ENCODE measurements at places on chromosomes 6 and 20.

- no peak for DNase-seq
Observed at GRCh38 chr20:58478141-58478805, 36.9 kb downstream of the APCDD1L start.

DNA sequence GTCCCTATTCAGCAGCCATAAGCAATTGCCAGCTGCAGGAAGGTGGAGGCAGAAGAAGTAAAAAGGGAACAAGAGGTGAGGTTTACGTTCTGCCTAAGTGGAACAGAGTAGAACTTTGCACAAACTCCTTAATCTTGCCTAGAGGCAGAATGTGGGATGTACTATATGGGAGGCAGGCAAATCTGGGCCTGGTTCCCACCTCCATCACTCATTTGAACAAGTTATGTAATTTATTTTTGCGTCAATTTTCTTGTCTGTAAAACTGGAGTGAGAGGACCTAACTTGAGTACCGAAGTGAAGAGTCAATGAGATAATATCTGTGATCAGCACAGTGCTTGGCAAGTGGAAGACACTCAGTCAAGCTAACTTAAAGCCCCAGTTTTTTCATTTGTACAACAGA lies 2.0 kb upstream of the TPBG start:
- no peak for DNase-seq

DNA sequence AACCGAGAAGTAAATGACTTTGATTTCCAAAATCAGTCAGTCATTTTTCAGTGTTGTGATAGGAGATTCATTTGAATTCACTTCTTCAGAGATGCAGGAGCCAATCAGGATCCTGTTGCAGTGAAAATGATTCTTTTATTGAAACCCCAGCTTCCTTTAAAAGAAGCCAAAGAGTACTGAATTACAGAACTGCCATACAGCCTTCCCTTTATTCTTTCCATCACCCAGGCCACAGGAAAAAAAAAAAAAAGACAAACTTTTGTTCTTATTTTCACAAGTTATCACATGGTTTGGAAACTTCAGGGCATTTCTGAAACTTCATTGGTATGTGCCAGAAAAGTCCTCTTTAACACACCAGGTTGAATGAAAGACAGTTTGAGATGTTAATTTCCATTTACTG lies 1.8 kb upstream of the CARMIL1 start:
- DNase-seq: no peak

GRCh38 chr6:62808565-62809293 lies 402.5 kb upstream of the FKBP1C start:
- no peak for DNase-seq

GRCh38 chr6:170063431-170063830 lies 227.4 kb downstream of the DLL1 start:
- DNase-seq: no peak

- DNase-seq: no peak
Observed at GRCh38 chr20:3729811-3730540, 2.5 kb upstream of the HSPA12B start.

DNA sequence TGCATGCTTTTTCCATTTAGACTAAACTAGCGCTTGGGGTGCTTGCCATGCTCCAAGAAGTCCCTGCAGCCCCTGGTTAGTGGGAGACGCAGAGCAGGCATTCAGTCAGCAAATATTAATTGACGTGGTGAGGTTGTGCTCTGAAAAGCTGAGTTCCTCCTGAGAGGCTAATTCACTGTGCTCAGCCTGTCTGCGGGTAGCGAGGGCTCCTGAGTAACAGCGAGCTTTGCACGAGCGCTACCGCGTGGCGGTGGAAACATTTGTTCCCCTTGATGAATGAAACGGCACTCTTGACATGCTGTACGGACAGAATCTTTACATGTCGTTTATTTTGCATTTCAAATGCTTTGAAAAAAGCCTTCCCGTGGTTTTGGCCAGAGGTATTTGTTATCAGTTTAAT lies 170.6 kb upstream of the AGPAT4 start:
- no peak for DNase-seq

DNA sequence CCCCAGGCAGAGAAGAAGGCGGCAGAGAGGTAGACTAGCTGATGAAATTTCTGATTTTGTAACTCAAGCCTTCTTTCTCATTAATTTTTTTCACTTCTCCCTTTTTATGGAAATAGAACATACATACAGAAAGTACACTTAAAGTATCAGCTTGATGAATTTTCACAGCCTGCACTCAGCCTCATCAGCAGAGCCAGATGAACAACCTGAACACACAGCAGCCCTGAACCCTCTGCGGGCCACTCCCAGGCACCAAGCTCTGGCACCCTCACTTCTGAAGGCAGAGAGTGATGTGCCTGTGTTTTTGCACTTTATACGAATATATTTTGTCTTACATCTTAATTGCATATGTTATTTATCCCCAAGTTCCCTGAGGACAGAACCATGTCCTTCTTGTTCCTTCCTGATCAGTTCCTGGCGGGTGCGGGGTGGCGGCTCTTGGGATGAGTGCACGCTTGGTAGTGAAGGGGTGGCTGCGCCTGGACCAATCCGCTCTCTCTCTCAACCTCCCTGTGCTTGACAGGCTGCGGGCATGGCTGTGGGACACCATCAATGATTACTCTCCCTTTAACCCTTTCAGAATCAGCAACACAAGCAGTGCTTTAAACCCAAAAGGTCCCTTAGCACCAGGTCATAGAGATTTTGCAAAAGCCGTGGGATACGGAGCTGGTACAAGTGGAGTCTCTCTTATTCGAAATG lies 34.8 kb upstream of the AFDN start:
- DNase-seq: no peak

- DNase-seq: no peak
Observed at GRCh38 chr6:160972111-160972510, 19.5 kb upstream of the MAP3K4 start.

- no peak for DNase-seq
Observed at GRCh38 chr6:17492350-17492749, 99.0 kb downstream of the CAP2 start.

- DNase-seq: no peak
Observed at GRCh38 chr6:129749749-129750120, 39.8 kb upstream of the ARHGAP18 start.

- no peak for DNase-seq
Observed at GRCh38 chr20:8292793-8293192, 160.7 kb downstream of the PLCB1 start.

- DNase-seq: no peak
Observed at GRCh38 chr20:50838707-50839385, 44.0 kb downstream of the BCAS4 start.

- no peak for DNase-seq
Observed at GRCh38 chr20:64115171-64115911, 8.0 kb upstream of the NPBWR2 start.

GRCh38 chr6:32117461-32117860 lies 8.3 kb upstream of the TNXB start:
- DNase-seq: no peak

DNA sequence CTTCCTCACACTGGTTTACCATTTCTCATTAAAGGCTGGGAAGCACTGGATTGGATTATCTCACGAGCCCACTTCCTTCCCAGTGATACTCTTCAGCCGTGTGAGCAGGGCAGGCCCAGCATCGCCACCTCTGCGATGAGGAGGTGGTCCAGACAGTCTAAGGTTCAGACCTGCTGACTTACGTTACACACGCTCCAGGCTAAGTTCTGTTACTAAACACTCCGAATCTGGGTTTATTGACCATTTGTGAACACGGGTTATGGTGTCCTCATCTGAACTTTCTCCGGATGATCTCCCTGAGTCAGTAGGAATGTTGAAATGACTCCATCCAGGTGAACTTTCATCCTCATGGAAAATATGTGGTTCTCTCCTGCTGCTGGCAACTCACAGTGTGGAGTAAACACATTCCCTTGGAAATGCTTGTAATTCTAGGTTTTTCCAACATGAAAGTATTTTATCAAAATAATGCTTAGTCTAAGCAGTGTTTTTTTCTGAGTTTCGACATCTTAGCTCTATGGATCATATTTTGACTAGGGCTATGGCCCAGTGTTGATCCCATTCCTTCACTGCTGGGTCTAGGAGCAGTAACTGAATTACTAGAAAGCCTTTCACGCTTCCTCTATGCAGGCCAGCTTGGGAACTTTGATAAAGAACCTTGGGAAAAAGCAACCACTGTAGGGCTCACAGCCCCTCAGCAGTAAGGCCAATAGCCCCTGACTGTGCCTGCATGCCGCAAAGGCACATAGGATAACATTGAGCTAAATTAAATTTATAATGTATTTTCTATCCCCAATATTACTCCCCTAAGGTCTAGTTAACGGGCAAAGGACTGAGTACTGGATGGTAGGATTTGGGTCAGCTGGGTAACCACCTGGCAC lies 37.7 kb upstream of the PXDC1 start:
- no peak for DNase-seq

DNA sequence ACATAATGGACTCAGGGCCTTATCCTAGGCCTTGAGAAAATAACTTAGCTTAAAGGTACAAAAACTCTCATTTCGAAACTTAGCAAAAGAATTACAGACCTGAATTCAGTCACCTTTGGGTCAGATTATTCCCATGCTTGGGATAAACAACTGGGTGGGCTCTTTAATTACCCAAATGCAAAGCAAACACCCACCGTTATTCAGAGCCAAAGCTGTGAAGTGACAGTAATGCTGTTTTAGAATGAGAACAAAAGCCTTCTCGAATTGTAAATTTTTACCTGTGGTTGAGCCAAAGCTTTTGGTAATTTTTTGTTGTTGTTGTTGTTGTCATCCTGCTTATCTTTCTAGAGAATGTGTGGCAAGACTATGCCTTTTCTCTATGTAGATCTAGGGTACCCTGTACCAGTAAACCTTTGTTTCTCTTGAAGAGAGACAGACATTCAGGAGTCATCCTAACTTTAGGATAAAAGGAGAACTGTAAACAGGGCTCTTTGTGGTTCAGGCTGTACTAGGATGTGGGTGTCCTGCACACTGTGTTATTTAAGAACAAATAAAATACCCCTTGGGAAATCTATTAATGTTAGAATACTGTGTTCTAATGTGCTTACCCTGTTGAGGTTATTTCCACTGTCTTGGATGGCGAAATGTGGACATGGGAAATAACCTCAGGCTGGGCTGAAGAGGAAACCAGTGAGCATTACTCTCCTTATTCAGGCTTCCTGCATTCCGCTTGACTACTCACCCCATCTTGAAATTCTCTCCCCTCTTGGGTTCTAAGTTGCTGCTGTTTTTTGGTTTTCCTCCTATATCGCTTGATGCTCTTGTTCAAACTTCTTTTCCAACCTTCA lies 480.7 kb downstream of the CD83 start:
- DNase-seq: no peak

DNA sequence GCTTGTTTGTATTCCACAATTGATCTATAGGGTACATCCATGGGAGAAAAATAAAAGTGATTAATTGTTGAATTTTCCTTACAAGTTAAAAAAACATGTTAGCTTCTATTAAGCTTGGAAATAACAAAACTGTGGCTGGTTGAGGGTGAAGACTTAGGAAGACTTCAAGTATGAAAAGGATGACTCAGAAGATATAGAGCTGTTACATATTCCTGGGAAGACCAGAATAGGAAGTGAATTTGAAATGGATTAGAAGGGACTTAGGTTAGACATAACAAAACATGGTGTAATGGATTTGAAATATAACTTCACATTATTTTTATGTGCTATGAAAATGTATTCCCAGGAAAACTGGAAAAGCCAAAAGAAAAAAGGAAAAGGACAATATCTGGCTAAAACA lies 732.2 kb downstream of the HDGFL1 start:
- no peak for DNase-seq

DNA sequence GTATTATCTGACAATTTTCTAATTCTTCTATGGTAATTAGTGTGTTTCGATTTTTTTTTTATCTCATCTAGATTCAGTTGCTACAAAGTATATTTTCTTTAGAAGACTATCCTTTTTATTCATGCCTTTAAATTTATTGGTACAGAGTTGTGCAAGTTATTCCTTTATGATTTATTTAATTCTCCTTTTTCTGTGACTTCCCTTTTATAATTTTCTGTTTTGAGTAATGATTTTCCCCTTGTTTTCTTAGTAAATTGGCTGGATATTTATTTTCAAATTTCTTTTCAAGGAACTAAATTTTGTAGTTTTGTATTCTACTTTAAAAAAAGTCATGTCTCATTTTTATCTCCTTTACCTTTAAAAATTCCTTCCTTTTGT lies 2.4 kb upstream of the IL22RA2 start:
- DNase-seq: no peak
